ENCODE measurements at places on chromosomes 13 and 19. TPM values are rescaled to one million over a fixed set of nuclear protein-coding genes. Genes with fewer than 3 reads are reported as not detected.

DNA sequence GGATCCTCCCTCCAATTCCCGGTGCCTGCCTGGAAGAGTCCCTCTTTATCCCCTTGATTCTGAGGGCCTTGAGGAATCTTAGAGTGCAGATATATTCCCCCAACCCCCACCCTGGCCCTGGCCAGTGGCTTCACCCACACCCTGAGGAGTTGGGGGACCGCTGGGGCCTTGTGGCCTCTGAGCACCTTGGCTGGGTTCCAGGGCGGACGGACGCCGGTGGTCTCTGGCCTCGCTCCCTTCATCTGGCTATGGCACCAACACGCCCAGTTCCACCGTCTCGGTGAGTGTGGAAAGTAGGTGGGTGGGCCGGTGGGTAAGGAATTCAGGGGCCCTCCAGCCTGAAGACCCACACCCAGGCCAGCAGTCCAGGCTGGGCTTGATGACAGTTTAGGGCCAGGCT is 5.0 kb downstream of the MAST1 start:
- peaks cover 23% of the 10 kb centered on the region for H3K4me1 ChIP-seq
- H3K36me3 ChIP-seq, result no peaks in the 10 kb centered on the region
- DNase-seq, result no peak
- no peak overlapping the region for H3K4me3 ChIP-seq

Gene SCN1B
- 0.96 TPM for total RNA-seq

Gene NXNL1
- not detected for total RNA-seq

Gene CHST8
- total RNA-seq, result not detected

Gene SHFL
- total RNA-seq, result 56.0 TPM

Gene ZNF443
- total RNA-seq, result 4.8 TPM

- H3K4me3 ChIP-seq, result no peak overlapping the region
- no peak overlapping the region for H3K27ac ChIP-seq
- DNase-seq, result no peak
- no peaks in the 10 kb centered on the region for H3K36me3 ChIP-seq
These were observed 234.9 kb downstream of the PCDH9 start for GRCh38 chr13:66995203-66995611.

Gene SPACA4
- not detected for total RNA-seq

DNA sequence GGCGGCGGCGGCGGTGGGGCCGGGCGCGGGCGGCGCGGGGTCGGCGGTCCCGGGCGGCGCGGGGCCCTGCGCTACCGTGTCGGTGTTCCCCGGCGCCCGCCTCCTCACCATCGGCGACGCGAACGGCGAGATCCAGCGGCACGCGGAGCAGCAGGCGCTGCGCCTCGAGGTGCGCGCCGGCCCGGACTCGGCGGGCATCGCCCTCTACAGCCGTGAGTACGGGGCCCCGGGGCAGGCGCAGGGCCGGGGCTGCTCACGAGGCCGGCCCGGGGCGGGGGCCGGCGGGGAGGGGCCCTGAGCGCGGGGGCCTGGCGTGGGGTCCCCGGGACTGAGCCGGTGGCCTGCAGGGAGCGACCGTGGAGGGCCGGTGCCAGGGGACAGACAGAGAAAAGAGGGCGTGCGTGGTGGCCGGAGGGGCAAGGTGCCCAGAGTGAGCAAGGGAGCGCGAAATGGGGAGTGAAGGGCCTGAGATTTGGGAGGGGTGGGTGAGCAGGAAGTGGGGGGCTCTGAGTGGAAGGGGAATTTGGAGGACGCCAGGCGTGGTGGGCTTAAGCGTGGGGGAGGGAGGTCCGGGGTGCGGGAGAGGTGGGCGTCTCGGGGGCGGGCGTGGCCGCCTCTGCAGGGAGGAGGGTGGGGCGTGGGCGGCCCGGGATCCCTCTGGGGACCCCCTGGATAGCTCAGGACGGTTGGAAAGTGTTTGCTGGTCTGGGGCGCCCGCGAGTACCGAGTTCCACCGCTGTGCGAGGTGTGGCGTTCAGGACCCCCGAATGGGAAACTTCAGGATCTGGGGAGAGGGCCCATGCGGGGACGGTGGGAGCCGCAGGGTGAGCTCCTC is 575 bp downstream of the CARM1 start:
- DNase-seq, result peak; percentile 72
- H3K4me1 ChIP-seq, result peaks cover 36% of the 10 kb centered on the region
- H3K27ac ChIP-seq, result peak overlapping the region; percentile 93
- no peaks in the 10 kb centered on the region for H3K27me3 ChIP-seq
- peak overlapping the region; percentile 93 for H3K4me3 ChIP-seq

- no peaks in the 10 kb centered on the region for H3K27me3 ChIP-seq
- H3K27ac ChIP-seq, result no peak overlapping the region
- H3K4me3 ChIP-seq, result no peak overlapping the region
- peaks cover 2% of the 10 kb centered on the region for H3K4me1 ChIP-seq
- DNase-seq, result no peak
- no peaks in the 10 kb centered on the region for H3K36me3 ChIP-seq
These were observed 6.3 kb upstream of the IGSF23 start for GRCh38 chr19:44607049-44607448.

- H3K27ac ChIP-seq, result peak overlapping the region; percentile 70
- H3K4me1 ChIP-seq, result peaks cover 7% of the 10 kb centered on the region
- no peak overlapping the region for H3K4me3 ChIP-seq
These were observed 28.1 kb downstream of the TFDP1 start for GRCh38 chr13:113612607-113613006.

Gene ICAM5
- 3.8 TPM for total RNA-seq

DNA sequence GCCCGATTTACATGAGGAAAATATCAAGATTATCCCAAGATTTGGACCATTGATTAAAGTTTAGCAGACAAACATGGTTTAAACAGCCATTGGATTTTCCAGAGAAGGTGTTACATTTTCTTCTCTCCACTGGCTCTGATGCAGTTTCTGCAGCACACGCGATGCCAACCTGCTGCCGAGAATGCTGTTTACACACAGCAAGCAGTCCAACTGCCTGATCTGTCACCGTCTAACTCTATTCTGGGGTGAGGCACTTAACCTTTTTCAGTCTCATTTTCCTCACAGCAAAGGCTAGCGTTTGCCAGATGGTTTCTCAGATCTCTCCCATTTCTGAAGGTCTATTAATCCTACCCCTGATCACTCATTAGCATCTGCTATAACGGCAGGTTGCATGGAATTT is 763.5 kb upstream of the GPC6 start:
- no peak overlapping the region for H3K4me3 ChIP-seq
- H3K27me3 ChIP-seq, result no peaks in the 10 kb centered on the region
- DNase-seq, result no peak
- H3K27ac ChIP-seq, result no peak overlapping the region

- peak overlapping the region; percentile 5 for H3K27ac ChIP-seq
- H3K36me3 ChIP-seq, result peaks cover 10% of the 10 kb centered on the region
- DNase-seq, result no peak
- H3K4me1 ChIP-seq, result peaks cover 30% of the 10 kb centered on the region
- H3K4me3 ChIP-seq, result no peak overlapping the region
- H3K27me3 ChIP-seq, result no peaks in the 10 kb centered on the region
These were observed 4.7 kb upstream of the PTGIR start for GRCh38 chr19:46629546-46630025.

DNA sequence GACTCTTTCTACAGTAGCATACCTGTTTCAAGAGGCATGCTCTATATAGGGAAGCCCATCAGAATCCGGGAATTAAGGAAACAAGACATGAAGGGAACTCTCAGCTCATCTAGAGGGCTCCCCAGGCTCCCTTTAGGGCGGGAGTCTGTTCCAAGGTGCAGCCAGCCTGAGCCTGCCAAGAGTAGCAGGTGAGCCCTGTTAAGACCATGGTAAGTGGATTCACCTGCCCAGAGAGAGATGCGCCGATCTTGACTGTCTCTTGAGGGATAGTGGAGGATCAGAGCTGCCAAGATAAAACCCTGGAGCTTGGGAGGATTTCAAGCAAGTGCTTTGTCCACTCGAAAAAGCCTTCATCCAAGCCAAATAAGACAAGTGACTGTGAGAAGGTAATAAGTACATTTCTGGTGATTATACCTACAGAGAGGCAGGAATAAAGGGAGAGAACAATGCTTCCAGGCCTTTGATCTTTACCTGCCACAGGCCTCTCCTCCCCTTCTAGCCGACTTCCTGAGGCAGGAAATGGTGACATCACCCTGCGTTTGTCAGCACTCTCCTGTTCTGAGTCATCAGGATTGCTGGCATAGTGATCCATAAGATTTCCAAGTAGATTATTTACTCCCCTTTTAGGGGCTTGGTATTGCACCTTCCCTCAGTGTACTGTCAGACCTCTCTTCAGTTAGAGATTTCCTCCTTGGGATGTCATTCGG is 31.5 kb downstream of the KLF5 start:
- DNase-seq, result peak; percentile 70
- no peaks in the 10 kb centered on the region for H3K36me3 ChIP-seq
- H3K4me3 ChIP-seq, result peak overlapping the region; percentile 43

GRCh38 chr13:56166864-56167263 is 973.9 kb upstream of the PRR20A start:
- DNase-seq, result no peak
- no peaks in the 10 kb centered on the region for H3K27me3 ChIP-seq

GRCh38 chr19:3333662-3334061 is 32.7 kb upstream of the NFIC start:
- no peaks in the 10 kb centered on the region for H3K27me3 ChIP-seq
- H3K4me3 ChIP-seq, result no peak overlapping the region
- H3K36me3 ChIP-seq, result no peaks in the 10 kb centered on the region
- no peak overlapping the region for H3K27ac ChIP-seq
- peaks cover 2% of the 10 kb centered on the region for H3K4me1 ChIP-seq

Gene RASIP1
- 0.71 TPM for total RNA-seq

Gene TMEM221
- total RNA-seq, result not detected

Measured in activated CD4-positive, alpha-beta T cell treated with anti-CD3 and anti-CD28 coated beads, Interleukin-2, amount 10 ng/mL, durations not matched to agents 24 days and 14 days (primary cell).